ENCODE measurements at places on chromosomes 11 and 22. TPM values are rescaled to one million over a fixed set of nuclear protein-coding genes. Genes with fewer than 3 reads are reported as not detected.

The MMP3 gene
- not detected for total RNA-seq

The A4GALT gene
- total RNA-seq = not detected

The SAAL1 gene
- total RNA-seq = 32.1 TPM

DNA sequence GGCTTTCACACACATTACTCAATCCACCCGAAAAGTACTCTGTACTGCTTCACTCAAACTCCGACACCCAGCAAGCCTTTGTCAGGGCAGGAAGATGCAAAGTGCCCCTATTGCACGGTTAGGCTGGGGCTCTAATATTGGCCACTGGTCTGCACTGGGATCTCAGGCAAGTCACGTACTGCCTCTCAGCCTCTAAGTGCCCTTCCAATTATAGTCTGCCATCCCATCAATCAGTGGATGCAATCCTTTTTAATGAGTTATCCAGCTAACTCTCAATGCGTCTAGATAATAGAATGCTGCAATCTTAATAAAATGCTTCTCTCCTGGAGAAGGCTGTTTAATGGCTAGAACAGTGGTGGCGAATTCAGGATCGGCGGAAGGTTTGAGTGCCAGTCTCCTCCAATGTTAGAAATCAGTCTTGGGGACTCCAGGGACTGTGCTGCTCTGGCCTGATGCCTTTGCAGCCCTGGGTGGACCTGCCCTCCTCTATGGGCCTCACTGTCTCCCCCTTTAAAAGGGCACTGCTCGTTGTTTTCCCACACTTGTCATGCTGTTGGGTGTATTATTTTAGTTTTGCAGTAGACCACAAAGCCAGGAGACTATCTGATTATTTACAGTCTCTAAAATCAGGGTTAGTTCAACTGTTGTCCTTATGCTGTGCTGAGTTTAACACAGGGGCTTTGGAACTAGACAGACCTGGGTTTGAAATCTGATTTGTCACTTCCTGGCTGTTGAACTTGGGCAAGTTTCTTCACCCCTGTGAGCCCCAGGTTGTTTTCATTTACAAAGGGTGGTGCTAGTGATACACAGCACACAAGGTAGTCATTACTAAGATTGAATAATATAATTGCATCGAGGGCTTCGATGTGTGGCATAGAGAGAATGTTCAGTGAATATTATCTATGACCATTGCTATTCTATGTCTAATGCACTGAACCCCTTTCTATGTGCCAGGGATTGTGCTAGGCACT lies 36.7 kb downstream of the CLMP start:
- no peak for DNase-seq

- no peak for DNase-seq
Observed at GRCh38 chr11:46197421-46197820, 76.2 kb upstream of the PHF21A start.

DNA sequence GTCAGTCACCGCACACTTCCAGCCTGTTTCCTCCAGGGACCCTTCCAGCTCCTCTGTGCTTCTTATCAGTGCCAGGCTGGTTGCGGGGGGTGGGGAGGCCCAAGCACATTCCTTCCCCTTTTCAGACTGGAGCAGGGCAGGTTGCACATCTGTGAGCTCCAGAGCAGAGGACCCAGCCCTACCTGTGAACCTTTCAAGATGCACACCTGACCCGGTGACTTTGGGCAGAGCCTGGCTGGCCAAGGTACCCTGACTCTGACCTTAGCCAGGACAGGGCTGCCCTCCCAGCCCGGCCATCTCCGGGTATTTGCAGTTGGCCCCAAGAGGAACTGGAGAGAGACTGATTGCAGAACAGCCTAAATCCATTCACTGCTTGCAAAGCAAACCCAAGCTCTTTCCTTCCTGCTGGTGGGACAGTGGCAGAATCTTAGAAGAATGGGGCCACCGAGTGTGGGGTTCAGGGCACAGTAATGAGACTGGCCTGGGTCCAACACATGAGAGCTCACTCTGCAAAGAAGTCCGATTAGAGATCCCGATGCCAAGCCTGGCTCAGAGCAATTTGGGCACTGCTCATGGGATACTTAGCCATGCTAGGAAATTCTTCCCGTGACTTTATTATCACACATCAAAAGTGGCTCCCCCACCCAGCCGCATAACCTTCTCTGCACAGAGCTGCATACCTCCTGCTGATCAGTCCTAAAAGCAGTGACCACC lies 64.7 kb upstream of the CCND1 start:
- DNase-seq = no peak

DNA sequence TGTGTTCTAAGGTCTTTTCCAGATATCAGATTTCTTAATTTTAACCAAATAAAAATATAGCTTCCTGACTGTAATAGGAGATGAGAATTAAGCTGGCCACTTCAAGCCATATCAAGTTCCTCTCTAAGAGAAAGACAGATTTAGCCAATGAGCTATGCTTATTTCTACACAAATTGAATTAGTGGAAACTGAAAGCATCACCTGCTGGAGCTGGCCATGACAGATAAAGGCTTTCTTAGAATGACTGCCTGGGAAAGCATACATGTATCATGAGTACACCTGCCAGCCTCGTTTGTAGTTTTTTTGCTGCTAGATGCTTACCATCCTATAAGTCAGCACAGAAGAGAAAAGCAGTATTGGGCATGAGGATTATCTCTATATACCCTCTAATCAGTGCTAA lies 53.5 kb upstream of the DBX1 start:
- no peak for DNase-seq

DNA sequence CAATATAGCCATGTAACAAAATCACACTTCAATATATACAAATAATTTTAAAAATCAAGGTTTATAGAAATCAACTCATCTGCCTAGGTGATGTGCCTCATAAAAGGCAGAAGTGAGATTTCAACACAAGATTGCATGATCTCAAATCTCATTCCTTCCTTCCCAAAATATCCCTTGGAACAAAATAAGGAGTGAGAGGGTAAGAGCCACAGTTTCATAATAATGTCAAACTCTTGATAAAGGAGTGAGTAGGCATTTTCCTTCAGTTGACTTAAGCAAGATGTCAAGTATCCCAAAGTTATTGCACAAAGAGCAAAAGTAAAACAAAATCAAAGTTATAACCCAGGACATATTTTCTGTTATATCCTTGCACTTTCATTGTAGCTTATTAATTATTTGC lies 81.3 kb downstream of the C22orf31 start:
- no peak for DNase-seq

- no peak for DNase-seq
Observed at GRCh38 chr22:35681454-35682052, 33.3 kb downstream of the APOL6 start.

GRCh38 chr11:70116386-70117065 lies 38.4 kb downstream of the ANO1 start:
- no peak for DNase-seq

Measured in activated CD4-positive, alpha-beta memory T cell treated with anti-CD3 and anti-CD28 coated beads for 36 hours (primary cell).